Neural progenitor cell (in vitro differentiated cells): ENCODE measurements at places on chromosomes 11 and 22.
A peak's percentile ranks its signal among the peaks of the same experiment; 100 is the strongest.

GRCh38 chr11:3853899-3854659 lies 1.4 kb upstream of the STIM1 start:
- no peak for DNase-seq

DNA sequence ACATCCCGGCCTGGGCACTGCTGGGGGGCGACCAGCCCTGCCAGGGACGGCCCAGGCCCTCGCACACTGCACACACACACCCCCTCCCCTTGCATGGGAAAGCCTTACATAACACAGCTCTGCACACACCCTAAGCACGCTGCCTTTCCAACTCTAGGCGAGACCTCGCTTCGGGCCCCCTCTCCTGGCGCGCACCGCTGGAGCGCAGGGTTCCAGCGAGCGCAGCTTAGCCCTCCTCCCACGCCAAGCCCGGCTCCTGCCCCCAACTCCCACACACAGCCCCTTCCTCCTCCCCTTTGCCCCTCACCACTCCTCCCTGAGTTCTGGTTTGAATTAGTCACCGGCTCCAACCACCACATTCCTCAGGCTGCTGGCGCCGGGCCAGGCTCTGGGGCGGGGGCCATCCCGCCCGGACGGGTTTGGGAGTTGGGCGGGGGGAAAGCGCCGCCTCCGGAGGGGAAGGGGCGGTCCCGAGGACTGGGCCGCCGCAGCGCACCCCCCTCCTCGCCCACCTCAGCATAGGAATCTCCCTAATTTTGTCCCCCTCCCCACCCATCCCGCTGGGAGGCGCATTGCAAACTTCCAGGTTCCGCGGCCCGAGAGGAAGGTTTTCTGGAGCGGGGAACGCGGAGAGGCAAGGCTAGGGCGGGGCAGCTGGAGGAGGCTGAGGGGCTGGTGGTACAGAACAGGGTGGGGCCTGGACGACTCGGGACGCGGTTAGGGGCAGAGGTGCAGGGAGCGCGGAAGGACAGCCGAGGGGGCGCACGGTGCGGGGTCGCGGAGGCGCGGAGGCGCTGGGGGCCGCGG lies 966 bp downstream of the AHNAK start:
- peak; percentile 87 for DNase-seq

DNA sequence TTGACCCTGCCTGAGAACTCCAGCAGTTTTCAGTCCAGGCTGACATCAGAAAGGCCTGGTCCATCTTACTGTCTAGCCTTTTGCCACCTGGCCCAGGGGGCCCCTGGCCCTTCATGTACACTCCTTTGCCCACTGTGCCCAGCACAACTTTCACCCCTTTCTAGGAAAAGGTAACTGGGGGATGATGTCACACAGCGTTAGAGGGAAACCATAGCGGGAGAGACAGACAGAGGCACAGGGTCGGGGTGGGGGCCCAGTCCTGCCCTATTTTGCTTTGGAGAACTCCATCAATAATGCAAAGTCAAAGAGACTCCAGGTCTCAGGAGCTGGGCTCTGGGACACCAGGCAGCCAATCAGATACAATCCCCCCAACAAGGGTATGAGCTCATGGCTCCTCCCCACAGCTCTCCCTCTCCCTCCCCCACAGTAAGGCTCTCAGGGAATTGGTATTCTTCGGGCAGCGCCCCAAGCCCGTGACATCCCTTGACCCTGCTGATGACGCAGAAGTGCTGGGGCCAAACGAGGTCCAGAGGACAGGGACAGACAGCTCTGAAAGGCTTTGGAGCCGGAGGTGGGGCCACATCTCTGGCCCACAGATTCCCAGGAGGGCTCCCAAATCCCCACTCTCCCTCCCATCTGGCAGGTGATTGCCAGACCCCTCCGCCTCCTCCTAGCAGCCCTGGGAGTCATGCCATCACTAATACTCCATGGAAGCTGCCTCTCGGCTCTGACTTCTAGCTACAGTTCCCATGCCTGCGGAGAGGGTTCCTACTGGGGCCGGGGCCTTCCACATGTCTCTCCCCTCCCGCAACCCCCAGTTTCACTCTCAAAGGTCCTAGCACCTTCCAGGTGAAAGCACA lies 5.9 kb downstream of the USP2 start:
- DNase-seq = peak; percentile 57

DNA sequence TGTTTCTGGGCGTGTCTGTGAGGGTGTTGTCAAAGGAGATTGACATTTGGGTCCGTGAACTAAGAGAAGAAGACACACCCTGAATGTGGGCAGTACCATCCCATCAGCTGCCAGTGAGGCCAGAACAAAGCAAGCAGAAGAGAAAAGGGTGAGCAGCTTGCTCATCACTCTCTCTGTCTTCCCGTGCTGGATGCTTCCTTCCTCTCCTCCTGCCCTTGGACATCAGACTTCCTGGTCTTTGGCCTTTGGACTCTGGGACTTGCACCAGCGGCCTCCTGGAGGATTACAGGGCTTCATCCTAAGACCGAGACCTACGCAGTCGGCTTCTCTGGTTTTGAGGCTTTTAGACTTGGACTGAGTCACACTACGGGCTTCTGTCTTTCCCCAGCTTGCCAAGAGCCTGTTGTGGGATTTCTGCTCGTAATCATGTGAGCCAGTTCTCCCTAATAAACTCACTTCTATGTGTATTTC lies 18.8 kb downstream of the APOL2 start:
- peak; percentile 31 for DNase-seq

DNA sequence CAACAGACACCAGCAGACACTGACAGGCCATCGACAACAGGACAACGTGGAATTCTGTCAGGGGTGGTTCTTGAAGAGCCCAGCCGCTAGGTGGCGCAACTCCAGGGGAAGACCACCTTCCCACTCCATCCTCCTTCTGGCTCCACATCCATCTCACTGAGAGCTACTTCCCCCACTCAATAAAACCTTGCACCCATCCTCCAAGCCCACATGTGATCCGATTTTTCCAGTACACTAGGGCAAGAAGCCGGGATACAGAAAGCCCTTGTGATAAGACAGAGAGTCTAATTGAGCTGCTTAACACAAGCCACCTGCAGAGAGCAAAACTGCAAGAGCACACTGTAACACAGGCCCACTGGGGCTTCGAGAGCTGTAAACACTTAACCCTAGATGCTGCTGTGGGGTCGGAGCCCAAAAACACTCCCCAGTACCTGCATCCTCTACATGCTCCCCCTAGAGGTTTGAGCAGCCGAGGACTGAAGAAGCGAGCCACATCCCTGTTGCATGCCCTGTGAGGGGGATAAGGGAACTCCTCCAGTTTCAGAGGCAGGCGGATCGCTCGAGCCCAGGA lies 11.5 kb upstream of the RAB39A start:
- DNase-seq = peak; percentile 75

GRCh38 chr11:129538323-129538722 lies 162.7 kb downstream of the BARX2 start:
- DNase-seq = no peak

DNA sequence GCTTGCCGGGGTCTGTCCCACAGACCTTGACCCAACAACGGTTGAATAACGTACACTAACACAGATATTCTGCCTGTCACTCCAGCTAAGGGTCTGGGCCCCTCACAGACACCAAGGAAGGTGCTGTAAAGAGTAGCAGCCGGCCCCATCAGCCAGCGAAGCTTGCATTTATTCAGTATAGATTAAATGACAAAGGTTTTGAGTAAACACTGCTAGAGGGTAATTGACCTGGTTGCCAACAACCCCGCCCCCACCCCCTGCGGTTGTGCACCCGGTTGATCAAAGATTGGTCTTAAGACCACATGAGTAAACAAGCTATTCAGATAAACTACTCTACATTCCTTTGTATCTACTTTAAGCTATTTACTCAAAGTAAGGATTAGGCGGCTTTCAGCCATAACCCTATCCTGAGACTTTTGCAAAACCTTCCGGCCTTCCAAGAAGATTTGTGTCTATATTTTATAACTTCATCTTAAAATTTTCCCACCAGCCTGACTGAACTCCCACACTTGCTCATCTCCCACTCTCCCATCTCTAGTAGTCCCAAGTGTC lies 4.8 kb upstream of the CKAP5 start:
- DNase-seq = peak; percentile 18

DNA sequence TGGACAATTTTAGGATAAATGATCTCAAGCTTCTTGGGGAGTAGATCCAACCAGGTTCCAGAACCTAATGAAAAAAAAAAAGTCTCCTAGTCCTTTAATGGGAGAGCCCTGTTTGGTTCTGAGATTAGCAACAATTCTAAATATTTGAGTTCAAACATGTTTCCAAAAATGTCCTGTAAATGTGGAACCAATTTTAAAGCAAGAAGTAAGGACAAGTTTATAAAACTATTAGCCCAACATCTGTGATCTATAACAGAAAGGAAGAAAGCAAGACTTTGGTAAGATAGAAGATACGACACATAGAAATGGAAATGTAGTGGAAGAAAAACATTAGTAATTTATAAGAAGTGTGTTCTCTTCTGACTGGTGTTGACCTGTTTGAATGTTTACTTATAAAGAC lies 79.7 kb upstream of the SLC5A12 start:
- DNase-seq = no peak
